ENCODE measurements at places on chromosomes 12 and 14.

DNA sequence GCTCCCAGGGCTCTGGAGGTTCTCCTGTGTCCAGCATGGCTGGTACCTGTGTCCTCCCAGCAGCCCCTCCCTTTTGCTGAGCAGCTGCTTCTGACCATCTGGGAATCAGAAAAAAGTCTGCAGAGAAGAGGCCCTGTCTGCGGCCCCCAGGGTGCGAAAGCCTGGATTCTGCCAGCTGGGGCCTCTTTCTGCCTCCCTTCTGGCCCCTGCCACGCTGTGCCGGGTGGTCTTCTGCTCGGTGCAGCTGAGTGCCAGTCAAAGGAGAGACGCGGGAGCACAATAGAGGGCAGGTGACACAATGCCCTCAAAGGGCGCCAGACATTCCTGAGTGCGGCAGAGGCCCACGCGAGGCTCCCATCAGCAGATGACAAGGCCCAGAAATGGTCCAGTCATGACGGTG, 12.6 kb downstream of the BTBD6 start:
- no peak for DNase-seq

DNA sequence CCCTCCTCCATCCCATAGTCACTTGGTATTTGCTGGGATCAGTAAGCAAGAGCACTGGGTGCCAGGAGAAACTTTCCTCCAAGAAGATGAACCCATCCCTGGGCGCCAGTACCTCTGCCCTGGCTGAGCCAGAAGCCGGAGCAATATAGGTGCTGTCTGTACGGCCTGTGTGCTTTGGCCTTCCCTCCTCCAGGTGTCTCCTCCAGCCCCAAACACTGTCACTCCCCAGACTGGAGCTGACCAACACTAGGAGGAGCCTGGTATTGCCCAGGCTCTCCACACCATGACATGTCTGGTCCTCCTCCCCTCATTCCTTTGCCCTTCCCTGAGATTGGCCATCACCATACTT, 4.9 kb downstream of the GSTZ1 start:
- DNase-seq = no peak

- peak; percentile 86 for DNase-seq
Measured at GRCh38 chr14:60563113-60563512, 54.2 kb downstream of the SIX6 start.

- DNase-seq = no peak
Measured at GRCh38 chr14:76584271-76584702, 177.0 kb upstream of the VASH1 start.

DNA sequence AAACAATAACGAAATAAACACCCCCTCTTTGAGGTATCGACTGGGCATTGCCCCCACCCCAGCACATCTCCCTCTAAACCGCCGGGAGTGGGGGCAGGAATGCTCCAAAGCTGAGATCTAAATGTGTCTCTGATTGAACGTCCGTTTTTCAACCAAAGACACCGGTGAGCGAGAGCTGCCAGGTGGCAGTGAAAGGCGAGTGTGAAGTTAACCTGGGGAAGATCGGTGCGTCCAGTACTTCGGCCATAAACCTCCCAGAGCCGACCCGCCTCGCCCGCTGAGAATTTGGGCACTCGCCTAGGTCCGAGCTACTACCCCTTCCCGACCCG, 625 bp downstream of the ANGEL1 start:
- DNase-seq = no peak

DNA sequence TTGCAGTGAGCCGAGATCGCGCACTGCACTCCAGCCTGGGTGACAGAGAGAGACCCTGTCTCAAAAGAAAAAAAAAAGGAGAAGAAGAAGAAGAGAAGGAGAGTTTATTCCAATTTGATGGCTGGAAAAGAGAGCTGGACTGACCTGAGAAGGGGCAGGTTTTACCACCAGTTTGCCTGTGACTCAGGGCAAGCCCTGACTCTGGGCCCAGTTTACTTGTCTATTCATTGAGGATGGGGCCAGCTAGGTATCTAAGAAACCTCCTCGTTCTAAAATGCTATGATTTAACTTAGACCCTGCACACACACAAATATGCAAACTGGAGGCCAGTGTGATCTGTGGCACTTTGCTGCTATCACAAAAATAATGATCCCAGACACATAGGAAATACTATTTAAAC, 155.0 kb downstream of the FOXN3 start:
- no peak for DNase-seq

- DNase-seq = peak; percentile 8
Measured at GRCh38 chr12:127717278-127717677, 549.7 kb upstream of the TMEM132C start.

Measured in fibroblast of upper back skin (primary cell).